ENCODE measurements at places on chromosomes 5 and 9.
A peak's percentile ranks its signal among the peaks of the same experiment; 100 is the strongest.

GRCh38 chr5:151895660-151896030 is 29.0 kb downstream of the GLRA1 start:
- DNase-seq = no peak

GRCh38 chr5:179729727-179730126 is 2.9 kb upstream of the MAML1 start:
- DNase-seq = no peak

DNA sequence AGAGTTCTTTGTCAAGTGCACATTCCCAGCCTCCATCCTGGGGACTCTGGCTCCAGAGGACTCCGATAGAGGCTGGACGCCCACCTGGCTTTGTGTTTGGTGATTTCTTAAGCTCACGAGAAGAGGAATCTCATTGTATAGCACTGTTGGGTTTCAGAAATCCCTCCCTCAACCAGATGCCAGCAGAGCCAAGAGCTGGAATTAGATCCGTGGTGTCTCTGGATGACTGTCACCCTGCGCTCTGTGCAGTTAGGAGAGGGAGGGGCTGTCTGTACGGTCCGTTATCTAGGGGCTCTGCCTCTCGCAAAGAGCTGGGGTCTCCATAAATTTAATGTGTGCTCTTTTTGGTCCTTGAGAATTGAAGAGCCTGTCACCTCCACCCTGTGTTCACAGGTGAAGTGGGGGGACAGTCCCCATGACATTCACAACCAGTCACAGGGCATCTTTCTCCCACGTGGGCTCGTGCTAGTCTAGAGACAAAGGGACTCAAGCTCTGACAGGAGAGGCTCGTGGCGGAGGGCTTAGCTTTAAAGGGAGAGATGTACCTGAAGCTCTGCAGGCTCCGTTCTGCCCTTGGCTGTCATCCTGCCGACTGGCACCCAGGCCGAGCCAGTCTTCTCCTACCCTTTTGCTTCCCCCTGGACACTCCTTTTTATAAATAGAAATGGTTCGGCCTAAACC is 41.4 kb downstream of the FAM78A start:
- no peak for DNase-seq

DNA sequence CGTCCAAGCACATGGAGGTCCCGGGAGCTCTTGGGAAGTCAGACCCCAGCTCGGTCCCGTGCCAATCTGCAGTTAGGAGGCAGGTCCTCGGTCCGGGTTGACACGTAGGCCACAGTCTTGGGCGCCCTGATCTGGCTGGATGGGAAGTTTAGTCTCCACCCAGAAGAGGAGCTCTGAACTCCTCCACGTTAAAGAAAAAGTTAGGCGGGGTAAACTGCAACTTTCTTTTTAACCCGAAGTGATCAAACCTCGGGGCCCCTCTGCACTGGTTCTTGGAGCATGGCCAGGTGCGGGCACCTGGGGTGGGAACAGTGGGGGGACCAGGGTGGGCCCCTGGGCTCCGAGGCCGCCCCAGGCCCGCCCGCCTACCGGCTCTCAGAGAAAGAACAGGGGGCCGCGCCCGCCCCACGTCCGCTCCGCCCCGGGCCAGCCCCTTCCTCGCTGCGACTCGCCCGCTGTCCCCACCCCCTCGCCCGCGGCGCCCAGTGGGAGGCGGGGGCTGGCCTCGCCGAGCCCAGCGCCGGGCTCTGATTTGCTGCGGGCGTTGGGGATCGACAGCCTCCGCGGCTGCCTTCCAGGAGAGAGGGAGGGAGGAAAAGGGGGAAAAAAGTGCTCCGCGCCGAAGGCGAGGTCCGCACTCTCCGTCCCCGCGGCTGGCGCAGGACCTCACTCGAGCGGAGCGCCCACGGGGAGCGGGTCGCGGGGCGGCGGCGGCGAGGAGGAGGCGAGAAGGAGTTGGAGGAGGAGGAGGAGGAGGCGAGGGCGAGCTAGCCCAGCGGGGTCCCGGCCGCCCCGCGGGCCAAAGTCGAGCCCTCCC is at the start of gene COL5A1:
Gene COL5A1 (plus strand): TSS at position 631 of the 817 bp plus-strand sequence. CDS start 385 bp downstream, outside the sequence.
- no peak for DNase-seq

DNA sequence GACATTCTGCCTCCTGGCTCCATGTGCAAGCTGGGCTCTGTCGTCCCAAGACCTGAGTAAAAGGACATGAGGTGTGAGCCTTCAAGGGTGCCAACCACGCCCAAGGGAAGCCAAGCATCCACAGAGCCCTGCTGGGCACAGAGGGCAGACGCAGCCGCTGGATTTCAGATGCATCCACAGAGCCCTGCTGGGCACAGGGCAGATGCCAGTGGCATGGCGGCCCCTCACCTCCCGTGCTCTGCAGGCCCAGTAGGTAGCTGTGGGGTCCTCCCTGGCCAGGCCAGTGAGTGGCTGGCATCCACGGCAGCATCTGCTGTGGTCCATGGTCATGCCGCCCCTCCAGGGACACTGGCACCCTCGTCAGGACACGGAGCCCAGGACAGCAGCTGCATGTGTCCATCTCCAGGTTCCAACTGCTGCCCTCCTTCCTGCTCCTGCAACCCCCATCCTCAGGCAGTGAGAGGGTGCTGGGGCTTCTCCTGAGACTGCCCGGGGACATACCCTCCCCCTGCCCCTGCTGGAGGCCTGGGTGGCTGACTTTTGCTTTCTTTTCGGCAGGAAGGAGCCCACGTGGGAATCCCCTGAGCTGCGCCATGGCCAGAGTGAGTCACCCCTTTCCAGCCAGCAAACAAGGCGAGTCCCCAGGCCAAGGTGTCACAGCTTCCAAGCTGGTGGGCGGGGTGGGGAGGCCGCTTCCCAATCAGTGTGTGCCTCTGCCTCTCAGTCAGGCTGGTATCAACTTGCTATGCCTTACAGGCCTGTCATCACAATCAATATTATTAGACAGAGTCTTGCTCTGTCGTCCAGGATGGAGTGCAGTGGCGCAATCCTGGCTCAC is 4.0 kb upstream of the TRAF2 start:
- DNase-seq = peak; percentile 75

GRCh38 chr9:16221822-16222547 is 648.5 kb downstream of the BNC2 start:
- no peak for DNase-seq

DNA sequence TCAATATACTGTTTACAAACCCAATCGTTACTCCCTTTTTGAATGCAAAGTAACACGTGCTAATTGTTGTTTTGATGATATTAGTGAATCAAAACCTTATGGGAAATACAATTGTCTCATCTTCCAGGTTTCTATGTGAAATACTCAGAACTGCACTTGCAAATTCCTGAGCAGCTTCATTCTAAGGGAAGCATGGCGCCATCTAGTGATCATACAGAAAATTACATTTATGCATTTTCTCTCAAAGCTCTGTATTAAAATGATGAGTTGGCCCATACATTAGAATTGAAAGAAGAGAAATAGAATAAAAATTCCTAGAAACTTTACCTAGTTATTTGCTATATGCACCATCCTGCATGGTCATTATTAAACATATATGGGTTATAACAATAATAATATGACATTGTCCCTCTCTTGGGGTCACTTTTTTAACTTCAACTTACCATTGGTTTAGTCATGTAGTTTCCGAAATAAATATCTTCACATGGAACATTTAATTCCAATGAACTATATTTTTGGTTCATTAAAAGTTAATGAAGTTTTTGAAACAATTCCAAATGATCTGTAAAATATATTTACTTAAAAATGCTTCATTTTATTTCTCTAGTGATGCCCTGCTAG is 220.0 kb downstream of the PDE4D start:
- no peak for DNase-seq

DNA sequence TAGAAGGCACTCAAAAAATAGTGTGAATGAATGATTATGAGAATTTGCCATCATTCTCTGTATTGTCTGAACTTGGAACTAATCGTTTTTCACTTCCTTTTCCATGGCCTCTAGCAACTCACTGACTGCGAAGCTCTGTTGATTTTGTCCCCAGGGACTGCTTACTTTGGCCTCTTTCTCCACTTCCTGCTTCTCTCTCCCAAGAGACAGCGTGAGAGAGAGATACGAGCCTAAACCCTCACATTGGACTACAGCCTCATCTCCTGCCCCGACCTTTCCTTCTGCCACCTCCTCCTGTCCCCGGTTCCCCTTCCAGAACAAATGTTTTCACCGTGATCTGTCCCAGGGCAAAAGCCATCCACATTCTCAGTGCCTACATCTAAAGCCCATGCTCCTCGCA is 300.8 kb upstream of the PANK3 start:
- DNase-seq = no peak

- DNase-seq = no peak
Observed at GRCh38 chr9:16309469-16310271, 560.8 kb downstream of the BNC2 start.

GRCh38 chr9:3008091-3008490 is 164.2 kb upstream of the PUM3 start:
- DNase-seq = no peak

DNA sequence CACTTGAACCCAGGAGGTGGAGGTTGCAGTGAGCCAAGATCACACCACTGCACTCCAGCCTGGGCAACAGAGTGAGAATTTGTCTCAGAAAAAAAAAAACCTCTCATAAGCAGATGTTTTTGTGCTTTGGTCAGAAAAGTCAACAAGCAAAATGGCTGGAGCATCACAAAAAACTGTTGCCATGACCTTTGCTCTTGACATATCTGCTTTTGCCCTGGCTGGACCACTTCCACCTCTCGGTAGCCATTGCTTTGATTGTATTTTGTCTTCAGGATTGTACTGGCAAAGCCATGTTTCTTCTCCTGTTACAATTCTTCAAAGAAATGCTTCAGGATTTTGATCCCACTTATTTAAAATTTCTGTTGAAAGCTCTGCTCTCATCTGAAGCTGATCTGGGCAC is 67.0 kb downstream of the MTMR12 start:
- DNase-seq = no peak

- DNase-seq = no peak
Observed at GRCh38 chr5:167284222-167284890, 1007.1 kb upstream of the WWC1 start.

DNA sequence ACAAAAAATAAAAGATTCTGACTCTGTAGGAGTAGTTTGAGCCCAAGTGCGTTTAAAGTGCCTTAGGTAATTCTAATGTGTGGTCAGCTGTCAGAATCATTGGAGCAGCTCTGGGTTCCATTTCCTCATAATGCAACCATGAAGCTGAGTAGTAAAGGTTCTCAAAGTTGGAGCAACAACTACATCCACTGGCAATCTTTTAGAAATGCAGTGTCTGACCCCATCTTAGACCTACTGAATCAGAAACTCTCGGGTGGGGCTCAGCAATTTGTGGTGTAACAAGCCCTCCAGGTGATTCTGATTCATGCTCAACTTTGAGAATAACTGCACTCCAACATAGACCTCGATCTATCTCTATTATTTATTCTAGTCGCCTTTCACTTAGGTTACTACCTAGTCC is 7.6 kb upstream of the ALDH1A1 start:
- no peak for DNase-seq

DNA sequence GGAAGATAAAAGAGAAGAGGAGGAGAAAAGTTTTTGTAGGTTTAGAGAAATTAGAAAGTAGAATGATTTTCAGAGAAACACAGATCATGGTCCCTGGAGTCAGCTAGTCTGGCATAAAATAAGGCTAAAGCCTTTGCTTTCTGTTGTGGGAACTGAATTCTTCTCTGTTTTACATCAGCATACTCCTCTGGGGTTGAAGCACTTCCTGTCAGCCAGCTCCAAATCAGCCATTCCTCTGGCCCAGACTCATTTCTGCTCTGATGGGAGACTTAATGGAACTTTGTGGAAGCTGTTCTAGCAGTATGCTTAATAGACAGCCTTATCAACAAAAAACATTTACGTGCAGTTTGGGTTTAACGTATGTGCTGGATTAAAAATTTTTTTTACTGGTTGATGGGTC is 143.2 kb downstream of the HMHB1 start:
- no peak for DNase-seq

DNA sequence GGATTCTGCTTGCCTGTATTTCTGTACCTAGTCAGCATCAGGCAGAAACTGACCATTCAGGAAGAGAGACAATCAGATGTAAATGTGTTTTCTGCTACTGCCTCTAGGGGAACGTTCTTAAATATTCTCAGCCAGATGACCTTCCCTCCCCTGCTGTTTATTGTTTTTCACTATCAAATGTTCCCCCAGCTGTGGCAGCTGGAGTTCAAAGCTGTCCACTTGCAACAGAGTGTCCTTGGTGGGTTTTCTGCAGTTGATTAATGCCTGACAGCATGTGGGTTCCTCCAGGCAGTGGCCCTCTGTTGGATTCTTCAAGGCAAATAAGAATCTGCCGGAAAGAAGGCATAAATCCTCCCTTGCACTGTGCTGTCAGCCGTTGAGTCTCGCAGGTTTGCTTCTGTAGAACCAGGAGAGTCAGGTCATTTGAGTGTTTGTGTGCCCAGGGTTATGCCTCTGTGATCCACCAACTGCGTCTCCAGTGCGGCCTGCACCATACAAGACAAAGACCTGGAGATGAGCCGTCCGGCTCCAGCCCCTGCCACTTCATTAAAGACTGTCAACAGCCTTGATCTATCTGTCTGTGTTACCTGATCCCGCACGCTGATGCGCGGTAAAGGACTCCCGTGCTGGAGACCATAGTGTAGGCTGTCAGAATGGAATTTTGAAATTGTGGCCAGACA is 203.4 kb downstream of the GADD45G start:
- DNase-seq = no peak

GRCh38 chr5:138366632-138367382 is 14.3 kb downstream of the KDM3B start:
- no peak for DNase-seq

DNA sequence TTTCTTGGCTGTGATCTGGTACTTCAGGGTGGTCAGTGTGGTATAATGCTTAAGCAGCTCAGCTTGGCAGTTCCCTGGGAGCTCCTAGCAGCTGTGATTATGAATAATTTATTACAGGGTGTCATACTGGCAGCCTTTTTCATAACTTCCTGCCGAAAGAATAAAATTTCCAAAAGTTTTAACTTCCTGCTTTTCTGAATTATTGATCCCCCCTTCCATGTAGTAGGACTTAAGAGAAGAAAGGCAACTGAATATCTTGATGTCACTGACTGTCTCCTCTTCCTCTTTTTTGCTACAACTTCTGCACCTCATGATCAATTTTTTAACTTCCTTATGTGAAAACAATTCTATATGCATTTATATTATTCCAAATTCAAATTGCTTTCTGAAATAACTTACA is 74.3 kb upstream of the SPEF2 start:
- no peak for DNase-seq

DNA sequence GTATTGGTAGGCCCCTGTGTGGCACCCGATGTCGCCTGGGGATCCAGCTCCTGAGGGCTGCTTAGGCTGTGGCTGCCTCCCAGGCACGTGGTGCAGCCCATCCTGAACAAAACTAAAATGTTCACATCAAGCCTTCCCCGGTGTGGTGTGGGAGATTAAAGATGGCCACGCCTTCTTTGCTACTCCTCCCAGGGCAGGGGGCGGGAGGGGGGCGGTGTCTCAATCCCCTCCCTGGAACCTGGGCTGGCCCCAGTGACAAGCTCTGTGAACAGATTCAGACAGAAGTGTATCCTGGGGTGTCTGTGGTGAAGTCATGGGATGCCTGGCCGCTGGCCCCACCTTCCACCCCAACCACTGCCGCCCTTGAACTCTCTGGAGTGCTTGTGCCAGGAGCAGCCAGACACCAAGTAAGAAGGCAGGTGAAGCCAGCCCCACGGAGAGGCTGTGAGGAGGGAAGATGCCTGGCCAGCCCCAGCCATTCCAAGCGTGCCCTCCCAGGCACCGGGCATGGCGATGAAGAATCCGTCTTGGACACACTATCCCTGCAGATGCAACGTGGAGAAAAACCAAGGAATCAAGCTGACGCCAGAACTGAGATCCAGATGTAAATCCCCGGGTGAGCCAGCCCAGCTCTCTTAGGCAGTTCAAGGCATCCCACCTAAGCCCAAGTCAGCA is 75.8 kb downstream of the AK8 start:
- DNase-seq = no peak

All from activated CD4-positive, CD25-positive, alpha-beta regulatory T cell treated with anti-CD3 and anti-CD28 coated beads, Interleukin-2, amount 50 U/mL, for 72 hours (primary cell).